ENCODE measurements at places on chromosomes 2 and 18.

DNA sequence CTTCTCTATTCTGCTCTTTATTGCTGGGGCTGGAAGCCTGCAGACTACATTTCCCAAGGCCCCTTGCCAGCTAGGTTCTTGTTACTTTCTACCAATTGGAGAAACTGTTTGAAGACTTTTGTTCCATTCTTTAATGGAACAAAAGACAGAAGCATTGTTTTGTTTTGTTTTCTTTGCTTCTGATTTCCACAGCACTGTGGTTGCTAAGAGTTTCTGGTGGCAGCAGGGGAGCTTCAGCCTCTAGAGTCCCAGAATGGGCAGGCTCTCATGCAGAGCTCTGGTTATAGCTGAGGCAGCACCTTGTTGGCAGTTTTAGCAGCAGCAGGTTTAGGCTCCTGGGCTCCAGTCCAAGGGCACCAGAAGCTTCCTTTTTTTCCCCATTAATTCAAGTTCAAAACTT is 234.3 kb downstream of the ETAA1 start:
- DNase-seq = no peak

GRCh38 chr2:231181860-231182512 is 16.4 kb upstream of the ARMC9 start:
- DNase-seq = peak; percentile 56

- DNase-seq = no peak
Observed at GRCh38 chr2:238136820-238137537, 1.5 kb upstream of the KLHL30 start.

- DNase-seq = no peak
Observed at GRCh38 chr2:150787353-150788093, 300.1 kb upstream of the RND3 start.

DNA sequence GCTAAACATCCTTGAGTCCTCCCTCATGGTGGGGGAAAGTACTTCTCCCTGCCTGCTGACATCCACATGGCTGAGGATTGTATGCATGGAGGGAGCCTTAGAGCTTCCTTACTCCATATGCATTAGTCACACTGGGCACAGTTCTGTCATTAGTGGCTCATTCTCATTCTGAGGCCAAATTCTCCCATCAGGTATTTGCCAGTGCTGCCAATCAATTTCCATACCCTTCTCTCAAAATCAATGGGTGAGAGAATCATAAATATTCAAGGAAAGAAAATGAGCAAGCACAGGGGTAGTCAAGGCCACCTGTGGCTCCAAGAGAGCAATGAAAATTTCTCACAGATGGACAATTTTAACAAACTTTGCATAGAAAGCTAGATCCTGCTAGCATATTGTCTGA is 422.6 kb upstream of the SETBP1 start:
- DNase-seq = no peak

GRCh38 chr2:127873707-127874303 is 12.0 kb downstream of the AMMECR1L start:
- no peak for DNase-seq

DNA sequence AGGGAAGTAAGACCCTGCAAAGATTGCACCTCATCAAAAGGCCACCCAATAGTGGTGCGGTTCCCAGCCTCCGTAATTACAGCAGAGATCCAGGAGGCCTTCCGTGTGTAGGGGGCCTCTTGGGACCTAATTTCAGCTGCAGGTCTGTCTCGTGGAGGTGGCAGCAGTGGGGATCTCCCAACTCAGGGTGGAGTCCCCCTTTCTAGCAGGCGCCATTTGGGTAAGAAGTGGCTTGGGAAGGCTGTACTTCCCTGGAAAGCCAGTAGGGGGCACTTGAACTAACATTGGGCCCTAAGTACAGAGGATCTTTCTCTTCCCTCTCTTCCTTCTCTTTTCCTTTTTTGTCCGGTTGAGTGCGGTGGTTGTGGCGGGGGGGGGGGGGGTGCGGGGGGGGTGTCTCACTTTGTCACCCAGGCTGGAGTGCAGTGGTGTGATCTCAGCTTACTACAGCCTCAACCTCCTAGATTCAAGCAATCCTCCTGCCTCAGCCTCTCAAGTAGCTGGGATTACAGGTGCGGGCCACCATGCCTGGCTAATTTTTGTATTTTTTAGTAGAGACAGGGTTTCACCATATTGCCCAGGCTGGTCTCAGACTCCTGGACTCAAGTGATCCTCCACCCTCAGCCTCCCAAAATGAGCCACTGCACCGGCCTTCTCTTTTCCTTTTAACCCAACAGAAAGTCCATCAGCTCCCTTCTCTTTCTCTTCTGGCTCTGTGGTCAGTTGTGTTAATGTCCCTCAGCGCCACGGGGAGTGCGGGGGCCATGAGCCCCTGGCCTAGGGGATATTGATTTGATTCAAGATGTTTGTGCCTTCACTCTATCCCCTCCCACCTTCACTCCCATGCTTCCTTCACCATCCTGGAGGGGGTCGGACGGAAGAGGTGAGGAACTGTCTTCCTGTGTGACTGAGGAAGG is 32.0 kb downstream of the CENPO start:
- DNase-seq = peak; percentile 51

- DNase-seq = peak; percentile 41
Observed at GRCh38 chr18:46343931-46344372, 239.8 kb downstream of the HAUS1 start.

DNA sequence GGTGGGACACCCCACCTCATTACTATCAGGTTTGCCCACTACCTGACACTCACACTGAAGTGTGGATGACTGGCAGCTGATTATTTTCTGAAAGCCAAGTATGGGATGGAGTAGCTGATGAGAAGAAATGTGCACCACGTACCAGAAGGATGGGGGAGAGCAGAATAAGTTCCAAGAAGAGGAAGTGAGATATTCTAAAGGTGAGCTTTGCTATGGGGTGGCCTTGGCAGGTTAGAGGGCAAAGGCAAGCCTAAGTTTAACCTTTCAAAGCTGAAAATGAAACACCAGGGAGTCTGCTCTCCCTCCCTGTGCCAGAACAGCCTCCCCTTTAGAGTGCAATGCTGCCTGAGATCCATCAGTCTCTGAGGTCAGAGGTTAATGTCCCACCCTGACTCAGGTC is 196.1 kb upstream of the OSR1 start:
- no peak for DNase-seq

DNA sequence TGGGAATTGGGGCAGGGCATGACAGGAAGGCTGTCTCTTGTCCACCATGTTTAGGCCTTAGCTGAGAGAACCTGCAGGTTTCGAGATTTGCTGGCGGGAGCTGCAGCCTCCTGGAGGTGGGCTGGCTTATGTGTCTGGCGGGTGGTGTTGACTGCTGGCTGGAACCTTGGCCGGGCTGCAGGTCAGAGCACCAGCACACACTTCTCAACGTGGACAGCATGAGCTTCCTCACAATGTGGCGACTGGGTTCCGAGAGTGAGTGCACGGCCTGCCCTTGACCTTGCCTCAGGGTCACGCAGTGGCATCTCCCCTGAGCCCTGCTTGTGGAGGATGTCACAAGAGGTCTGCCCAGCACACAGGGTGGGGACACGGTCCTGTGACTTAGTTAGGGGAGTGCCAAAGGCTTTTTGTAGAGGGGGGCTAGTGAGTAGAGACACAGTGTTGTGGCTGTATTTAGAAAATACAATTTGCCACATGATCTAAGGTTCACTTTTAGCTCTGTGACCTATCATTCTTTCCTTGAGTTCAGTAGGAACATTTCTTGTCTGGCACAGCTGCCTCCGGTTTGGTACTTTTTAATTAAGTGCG is 134.8 kb downstream of the SEPTIN10 start:
- no peak for DNase-seq

DNA sequence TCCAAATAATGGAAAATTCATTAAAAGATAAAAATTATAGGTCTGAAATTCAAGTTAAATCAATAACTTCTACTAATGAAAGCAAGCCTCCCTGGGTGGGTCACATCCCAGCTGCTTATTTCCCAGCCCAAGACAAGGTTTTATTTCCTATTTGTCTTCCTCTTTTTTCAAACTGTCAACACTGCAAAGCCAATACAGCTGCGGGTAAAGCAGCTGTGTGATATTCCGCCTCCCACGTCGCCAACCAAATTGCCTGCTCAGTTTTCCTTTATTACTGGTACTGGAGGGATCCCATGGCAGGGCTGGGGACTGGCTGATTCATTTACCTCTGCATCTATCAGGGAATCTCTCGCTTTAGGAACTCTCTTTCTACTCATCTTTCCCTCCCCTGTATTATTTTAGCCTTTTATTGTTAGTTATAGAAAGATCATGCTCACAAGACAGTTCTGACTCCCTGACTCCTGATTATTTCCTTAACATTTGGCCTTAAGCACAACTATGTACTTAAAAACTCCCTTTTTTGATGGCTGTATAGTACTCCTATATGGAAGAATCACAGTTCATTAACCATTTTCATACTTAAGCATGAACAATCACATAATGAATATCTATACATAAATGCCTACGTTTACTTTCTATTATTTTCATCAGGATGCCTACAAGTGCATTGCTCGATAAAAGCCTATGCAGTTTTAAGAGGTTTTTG is 253.1 kb downstream of the CDCA7 start:
- no peak for DNase-seq

- DNase-seq = no peak
Observed at GRCh38 chr18:48238206-48238605, 171.0 kb downstream of the ZBTB7C start.

DNA sequence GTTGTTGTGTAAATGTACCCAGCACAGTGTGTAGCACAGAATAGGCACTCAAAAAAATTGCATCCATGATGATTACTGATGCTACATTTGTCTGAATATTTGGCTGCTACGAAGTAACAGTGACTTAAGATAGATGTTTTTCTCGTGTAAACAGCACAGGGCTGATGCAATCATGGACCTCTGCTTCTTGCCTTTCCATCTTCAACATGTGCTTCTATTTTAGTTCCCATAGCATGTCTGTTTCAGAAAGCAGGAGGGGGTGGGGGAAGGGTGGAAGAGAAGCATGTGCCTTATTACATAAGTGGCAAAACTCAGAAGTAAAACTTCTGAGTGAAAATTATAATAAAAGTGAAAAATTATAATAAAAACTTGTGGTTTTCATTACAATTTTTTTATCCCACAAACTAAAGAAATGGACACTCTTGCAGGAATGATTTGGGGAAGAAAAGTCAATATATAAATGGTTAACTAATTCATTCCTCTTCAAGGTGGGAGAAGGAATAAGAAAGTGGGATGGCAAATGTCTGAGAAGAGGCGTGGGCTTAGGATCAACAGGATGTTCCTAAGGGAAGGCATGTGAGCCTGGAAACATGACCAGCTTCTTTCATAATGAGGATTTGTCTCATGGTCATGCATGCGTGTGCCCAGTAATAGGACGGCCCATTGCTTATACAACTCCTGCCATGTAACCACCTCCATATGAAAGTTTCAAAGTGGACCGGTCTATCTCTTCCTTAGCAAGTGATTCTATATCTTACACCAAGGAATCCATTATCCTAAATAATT is 27.2 kb downstream of the CCBE1 start:
- no peak for DNase-seq

GRCh38 chr2:150107816-150108215 is 379.7 kb downstream of the RND3 start:
- DNase-seq = no peak
